Cardiac fibroblast (primary cell): ENCODE measurements at places on chromosomes 3 and 15.

DNA sequence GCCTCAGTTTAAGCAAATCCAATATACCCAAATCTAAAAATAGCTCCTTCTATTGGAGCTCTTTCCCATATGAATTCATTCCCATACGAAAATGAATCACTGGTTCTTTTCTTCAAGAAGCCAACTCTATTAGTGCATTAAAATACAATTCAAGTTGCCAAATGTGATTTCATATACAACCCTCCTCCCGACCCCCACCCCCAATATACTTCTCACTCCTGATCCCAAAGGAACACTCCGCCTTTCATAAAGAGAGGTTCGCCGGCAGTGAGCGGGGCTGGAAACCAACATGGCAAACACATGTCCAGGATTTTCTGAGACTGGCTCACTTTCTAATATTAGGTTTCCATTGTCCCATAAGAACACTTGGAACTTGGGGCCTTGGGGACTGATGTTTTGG, 48.5 kb downstream of the MAGEF1 start:
- no peak for DNase-seq

- no peak for DNase-seq
Observed at GRCh38 chr3:17800232-17800631, 57.8 kb upstream of the TBC1D5 start.

GRCh38 chr15:47407692-47408091, 309.6 kb upstream of the SEMA6D start:
- no peak for DNase-seq

DNA sequence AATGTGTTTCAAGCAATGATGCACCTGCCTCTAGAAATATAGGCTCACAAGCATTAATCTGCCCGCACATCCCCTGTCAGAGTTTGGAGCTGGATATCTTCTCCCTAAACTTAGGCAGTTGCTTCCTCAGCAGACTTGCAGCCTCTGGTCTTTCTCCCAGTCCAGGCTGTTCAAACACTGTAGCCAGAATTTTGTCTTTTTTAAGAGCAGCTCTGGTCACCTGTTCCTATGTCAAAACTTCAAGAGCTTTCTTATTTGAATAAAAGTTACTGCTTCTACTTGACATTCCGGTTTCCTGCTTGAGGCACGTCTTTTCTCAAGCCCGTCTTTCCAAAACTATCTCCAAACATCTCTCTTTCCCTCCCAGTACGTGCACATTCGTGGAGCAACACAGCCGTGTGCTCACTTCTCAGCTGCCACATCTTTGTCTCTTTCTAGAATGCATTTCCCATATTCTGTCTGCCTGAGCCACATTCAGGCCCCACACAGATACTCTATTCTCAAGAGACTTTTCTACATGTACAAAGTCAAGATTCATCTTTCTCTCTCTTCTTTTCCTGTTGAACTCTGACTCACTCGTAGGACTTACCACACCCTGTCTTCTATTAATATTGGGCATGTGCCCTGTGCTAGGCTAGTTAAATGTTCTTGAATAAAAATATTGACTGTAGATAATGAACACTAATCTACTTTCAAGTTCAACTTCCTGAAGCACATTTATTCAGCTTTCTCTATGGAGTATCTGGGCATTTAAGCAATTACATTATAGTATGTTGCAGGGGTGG, 307.7 kb upstream of the SOX2 start:
- no peak for DNase-seq

DNA sequence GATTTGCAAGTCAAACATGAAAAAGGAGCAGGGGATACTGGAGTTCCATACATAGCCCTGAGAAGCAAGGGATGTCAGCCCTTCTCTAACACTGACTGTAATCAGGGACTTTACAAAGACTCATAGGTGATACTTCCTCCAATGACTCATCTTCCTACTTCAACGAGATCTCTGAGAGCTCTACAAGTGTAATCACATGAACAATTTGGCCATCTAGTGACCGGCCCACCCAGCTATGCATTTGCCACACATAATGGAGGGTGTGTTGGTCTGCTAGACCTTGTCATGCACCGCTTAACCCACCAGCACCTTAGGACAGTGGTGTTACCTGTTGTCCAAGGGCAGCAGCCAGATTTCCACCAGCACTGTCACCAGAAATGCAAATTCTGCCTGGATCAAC, 75.3 kb downstream of the NCEH1 start:
- peak; percentile 31 for DNase-seq

GRCh38 chr3:195060531-195061291, 210.2 kb downstream of the XXYLT1 start:
- DNase-seq: no peak

GRCh38 chr15:22902046-22902445, 63.6 kb downstream of the NIPA2 start:
- DNase-seq: no peak

DNA sequence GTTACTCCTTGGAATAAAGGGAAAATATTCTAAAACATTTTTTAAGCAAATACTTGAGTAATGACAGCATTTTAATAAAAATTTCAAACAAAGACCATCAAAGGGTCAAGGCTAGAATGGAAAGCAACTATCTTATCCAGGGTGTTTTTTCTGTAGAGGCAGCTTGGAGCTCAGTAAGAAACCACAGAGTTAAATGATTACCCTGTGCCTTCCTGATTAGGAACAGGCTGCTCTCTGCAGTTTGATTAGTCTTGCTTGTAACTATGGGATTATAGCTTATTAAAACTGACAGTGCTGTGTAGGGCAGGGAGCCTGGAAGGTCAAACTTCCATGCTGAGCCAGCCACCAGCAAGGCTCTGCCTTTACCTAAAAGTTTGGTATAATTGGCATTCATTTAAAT, 33.1 kb downstream of the QTRT2 start:
- DNase-seq: no peak

- peak; percentile 76 for DNase-seq
Observed at GRCh38 chr3:70716832-70717231, 404.4 kb upstream of the MDFIC2 start.

- DNase-seq: no peak
Observed at GRCh38 chr15:66756295-66756694, 54.3 kb downstream of the SMAD6 start.

DNA sequence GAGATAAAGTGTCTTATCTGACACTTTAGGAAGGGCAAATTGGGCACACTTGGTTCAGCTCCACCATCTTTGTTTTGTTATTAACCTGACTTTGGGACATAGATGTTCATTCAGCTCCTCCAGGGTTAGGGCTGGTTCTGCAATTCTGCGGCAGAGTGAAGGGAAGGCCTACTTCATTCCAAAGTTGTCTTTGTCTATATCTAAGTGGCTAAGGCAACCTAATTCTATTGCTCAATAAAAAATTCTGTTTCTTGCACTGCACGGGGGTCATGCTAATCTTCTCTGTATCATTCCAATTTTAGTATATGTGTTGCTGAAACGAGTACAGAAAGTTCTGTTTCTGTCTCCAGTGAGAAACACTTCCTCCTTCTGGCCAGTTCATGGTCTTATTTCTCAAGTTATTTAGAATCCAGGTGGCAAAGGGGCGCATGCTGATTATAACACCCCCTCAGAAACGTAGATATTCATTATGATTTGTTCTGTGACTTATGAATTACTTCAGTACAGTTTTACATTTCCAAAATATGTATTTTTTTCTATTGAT, 53.5 kb downstream of the PFN2 start:
- DNase-seq: no peak

- DNase-seq: no peak
Observed at GRCh38 chr3:52452570-52453221, 1.1 kb downstream of the TNNC1 start.

DNA sequence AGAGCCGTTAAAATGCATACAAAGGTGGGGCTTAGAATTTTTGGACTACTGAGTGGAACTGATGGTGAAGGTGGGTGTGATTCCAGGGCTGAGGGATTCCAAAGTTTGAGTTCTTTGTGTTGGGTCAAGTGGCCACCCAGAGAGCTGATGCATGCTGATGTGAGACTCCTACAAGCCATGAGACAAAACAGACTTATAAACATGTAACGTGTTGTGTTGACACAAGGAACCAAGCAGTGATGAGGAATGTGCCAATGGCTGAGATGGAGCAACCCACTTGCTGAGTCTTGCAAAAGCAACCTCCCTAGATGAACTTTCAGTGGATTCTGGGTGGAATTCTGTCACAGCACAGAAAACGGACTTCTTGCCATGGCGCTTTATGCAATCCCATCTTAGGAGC, 289.0 kb downstream of the TLE3 start:
- DNase-seq: peak; percentile 53

- no peak for DNase-seq
Observed at GRCh38 chr3:79310016-79310415, 457.8 kb downstream of the ROBO1 start.

- DNase-seq: no peak
Observed at GRCh38 chr15:39668457-39668856, 87.6 kb downstream of the THBS1 start.
